ENCODE measurements at places on chromosomes 16 and 17.

- no peak for DNase-seq
Observed at GRCh38 chr17:60510031-60510430, 16.0 kb downstream of the APPBP2 start.

- DNase-seq, result no peak
Observed at GRCh38 chr17:45394913-45395568, 37.6 kb downstream of the ARHGAP27 start.

DNA sequence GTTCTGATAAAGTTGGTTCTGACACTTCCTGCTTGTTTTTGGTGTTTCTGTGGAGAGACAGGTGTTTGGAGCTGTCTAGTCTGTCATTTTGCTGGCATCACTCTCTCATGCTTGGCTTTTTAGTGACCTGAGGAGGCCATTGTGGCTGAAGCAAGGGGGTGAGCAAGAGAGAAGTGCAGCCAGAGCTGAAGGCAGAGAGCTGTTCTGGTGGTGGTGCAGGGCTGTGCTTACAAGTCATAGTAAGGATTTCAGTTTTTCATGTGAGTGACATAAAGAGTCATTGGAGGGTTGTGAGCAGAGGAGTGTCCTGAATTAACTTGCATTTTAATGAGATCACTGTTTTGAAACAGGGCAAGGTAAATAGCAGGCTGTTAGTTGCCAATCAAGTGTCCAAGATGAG lies 97.5 kb downstream of the CHD9 start:
- no peak for DNase-seq

- no peak for DNase-seq
Observed at GRCh38 chr17:41420134-41420533, 4.3 kb downstream of the KRT37 start.

DNA sequence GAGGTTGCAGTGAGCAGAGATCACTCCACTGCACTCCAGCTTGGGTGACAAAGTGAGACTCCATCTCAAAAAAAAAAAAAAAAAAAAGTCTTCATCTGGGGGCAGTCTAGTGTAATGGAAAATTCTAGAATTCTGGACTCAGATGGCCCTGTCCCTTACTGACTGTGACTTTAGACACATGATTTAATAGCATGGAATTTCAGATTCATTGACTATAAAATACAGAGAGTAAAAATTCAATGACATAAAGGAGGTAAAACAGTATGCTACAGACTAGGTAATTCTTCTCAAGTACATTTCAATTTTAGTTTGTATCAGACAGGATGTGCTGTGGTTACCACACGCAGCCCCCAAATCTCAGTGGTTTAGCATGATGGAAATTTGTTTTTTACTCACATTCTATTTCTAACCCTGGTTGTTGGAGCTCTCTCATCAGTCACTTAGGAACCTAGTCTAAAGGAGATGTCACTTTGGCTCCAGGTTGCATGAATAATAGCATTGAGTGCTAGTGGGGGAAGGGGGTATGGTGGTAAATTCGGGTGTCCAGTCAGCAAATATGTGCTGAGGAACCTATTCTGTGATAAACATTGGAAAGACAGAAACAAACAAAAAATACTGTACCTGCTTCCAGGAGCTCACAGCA lies 444.0 kb downstream of the XYLT1 start:
- DNase-seq, result no peak

DNA sequence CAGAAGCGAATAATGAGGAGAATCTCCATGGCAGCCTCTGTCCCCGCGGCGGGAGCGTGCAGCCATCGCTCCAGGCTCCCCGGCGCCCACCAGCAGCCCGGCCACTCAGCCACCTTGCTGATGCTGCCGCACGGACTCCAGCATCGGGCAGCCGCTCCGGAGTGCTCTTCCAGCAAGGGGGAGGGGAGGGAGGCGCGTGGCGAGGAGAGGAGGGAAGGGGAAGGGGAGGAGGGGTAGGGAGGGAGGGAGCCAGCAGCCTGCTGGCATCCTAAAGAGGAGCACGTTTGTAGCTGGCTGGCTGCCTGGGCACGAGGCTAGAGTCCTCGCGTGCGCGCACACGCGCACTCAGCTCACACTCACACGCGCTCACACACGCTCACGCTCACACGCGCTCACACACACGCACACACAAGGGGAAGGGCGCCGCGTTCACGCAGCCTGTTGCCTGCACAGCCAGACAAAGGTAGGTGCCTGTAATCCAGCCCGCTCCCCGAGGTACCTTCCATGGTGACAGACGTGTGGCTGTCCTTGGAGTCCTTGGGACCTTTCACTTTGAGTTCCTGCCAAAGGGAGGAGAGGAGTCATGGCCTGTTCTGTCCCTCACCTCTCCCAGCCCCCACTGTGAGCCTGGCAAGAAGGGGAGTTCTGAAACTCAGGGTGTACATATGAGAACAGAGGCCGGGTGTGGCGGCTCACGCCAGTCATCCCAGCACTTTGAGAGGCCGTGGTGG lies 82.1 kb downstream of the TIMM22 start:
- DNase-seq, result no peak

- no peak for DNase-seq
Observed at GRCh38 chr17:29238133-29238850, 8.4 kb upstream of the CRYBA1 start.

- DNase-seq, result no peak
Observed at GRCh38 chr16:11058832-11059231, 114.5 kb downstream of the CLEC16A start.

- DNase-seq, result no peak
Observed at GRCh38 chr17:76538941-76539570, 788 bp upstream of the PRCD start.

DNA sequence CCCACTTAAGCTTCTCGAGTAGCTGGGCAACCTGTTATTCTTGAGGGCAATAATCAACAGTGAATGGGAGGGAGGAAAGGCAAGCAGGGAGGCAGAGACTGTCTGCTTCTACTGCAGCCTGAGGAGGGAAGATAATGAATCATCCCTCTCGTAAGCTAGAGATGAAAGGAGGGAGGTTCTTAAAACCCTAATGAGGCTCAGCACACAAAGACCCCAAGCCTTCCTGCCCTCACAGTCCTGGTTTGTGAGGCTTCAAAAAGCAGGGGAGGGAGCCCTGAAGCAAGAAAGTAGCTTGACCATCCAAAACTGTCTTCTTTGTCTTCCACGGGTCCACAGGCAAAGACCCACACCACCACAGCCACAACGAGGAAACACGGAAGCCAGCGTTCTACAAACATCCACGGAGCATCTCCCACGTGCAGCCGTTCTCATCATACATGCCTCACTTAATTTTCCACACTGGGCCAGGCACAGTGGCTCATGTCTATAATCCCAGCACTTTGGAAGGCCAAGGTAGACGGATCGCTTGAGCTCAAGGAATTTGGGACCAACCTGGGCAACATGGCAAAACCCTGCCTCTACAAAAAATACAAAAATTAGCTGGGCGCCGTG lies 1.8 kb downstream of the PIK3R5 start:
- no peak for DNase-seq

GRCh38 chr17:46152423-46152822 lies 40.8 kb downstream of the KANSL1 start:
- no peak for DNase-seq

DNA sequence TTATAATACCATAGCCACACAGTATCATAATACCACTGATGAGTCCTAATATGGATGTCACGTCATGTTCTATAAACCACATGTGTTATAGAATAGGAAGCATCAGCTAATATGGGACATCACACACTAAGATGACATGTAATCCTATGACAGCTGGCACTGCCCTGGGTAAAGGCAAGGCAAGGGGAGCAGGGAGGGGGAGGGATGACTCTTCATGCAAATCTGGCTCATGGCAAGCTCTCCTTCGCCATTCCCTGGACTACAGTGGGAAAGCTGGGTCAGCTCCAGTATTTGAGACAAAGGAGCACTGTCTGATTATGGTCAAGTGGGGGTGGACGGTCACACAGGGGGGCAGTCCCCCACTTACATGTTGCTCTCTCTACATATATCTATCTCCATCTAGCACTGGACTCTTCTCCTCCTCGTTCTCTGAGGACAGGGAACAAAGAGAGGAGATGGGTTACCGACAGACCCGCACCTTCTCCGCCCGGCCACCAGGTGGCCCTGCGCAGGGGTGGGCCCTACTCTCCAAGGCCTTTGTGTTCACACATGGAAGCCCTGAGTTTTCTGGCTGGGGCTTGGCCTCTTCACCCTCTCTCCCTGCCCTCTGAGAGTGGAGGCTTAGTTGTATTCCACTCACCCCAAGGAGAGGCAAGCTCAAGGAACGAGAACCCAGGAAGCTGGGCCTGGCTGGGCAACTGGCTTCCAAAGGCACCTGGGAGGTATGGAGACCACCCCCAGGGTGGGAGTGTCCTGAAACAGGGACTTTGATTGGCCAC lies 23.4 kb upstream of the MPO start:
- DNase-seq, result peak; percentile 46

GRCh38 chr17:82217120-82217529 lies 4.5 kb upstream of the CCDC57 start:
- DNase-seq, result no peak

GRCh38 chr16:77822661-77823060 lies 34.3 kb downstream of the VAT1L start:
- no peak for DNase-seq

DNA sequence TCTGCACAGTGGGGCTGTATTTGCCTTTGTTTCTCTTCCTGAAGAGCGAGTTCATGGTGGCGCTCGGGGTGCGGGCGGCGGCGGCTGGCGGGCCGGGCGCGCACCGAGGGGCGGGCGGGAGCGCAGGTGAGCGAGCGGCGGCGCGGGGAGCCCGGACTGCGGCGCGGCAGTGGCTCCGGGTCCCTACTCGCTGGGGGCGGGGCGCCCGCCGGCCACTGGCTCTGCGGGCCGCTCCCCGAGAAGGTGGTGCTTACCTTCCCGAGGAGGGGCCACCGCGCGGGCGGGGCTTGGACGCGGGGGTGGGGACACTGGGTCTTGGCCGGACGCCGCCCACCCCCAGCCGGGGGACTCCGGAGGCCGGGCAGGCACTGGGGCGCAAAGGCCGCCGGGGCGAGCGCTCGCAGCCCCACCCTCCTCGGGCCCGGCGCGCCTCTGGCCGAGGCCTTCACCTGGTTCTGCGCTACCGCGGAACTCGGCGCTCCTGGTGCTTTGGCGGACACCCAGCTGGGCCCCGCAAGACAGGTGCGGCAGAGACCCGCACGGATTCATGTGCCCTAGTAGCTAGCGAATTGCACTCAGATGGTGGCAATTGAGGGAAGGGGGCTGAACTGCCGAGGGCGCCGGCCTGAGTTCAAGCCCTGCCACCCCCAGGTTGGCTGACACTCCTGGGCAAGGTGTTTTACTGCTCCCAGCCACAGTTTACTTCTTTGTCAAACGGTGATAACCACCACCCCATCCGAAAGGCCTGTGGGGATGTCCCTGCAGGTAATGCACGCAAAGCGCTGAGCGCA lies at the start of gene PPL:
TSS of gene PPL (minus strand) at position 158 of the 791 bp plus-strand sequence. CDS start at position 55, 103 bp downstream.
- no peak for DNase-seq

- no peak for DNase-seq
Observed at GRCh38 chr17:80774643-80775281, 216.9 kb upstream of the CHMP6 start.

DNA sequence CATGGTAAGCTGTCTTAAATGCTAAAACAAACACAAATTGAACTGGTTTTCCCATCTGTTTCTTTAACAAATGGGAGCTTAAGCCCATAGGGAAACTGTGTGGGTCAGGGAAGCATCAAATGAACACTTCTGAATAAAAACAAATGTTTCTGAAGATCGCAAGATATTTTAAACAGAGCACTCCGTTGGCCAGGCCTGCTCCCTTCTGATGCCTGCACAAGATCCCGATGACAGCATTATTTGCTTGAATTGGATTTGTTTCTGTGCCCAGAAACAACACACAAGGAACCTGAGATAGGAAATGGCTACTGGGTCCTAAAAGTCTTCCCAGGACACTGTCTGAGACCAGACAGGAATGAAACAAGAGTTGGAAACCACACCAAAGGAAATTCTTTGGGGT lies 425.8 kb upstream of the ZFHX3 start:
- DNase-seq, result no peak

DNA sequence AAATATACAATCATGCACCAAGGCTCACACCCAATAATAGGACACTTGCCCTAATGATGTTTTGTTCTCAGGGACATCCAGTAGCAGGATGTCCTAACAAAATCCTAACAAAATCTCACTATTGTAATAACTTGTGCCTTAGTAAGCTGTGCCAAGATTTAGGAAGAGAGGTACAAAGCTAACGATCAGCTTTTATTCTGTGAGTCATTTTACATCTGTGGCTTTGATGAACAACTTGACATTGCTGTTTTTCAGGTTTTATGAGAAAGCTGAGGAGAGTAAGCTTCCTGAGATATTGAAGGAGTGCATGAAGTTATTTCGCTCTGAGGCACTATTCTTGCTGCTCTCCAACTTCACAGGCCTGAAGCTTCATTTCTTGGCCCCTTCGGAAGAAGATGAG lies 18.9 kb downstream of the OGFOD1 start:
- no peak for DNase-seq

DNA sequence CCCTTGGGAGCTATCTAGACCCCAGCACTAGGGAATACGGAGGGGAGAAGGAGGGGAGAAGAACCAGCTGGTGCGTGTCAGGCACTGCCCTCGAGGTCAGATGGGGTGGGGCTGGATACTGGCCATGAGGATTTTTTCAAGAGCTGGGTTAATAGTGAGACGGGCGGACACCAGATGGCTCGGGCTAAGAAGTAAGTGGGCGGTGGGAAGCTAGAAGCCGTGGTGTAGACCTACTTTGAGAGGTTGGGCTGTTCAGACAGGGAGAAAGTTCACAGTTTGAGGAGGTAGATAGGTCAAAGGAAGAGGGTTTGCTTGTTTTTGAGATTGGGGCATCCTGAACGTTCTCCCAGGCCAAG lies 303.8 kb downstream of the SEC14L1 start:
- no peak for DNase-seq

GRCh38 chr17:74566132-74566753 lies 1.1 kb downstream of the CD300H start:
- no peak for DNase-seq

DNA sequence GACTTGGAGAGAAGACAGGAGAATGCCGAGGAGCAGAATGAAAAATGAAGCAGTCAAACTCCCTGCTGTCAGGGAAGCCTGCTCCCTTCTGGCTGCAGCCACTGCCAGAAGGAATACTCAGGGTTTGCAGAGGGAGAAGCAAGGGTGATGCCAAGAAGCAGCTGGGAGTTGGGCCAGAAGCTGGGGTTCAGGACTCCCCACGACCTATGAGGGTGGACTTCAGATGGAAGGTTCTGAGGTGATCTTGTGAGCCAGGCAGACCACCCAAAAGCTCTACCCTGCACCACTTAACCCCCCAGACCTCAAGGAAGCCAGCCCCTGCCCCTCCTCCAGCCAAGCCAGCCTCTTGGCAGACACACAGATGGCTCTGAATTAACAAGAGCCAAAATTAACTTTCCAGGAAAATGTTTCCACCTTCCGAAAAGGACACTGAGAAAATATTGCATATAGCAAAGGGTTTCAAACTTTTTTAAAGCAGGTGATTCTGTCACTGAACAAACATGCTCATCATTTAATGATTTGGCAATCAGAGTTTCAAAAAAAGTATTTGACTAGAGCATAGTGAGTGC lies 126.0 kb upstream of the ERCC4 start:
- no peak for DNase-seq

- DNase-seq, result no peak
Observed at GRCh38 chr17:50316016-50316587, 29.8 kb upstream of the XYLT2 start.

- DNase-seq, result peak; percentile 32
Observed at GRCh38 chr17:68431661-68432071, 25.6 kb downstream of the WIPI1 start.

GRCh38 chr16:1876468-1876867 lies 4.5 kb upstream of the MEIOB start:
- no peak for DNase-seq

- DNase-seq, result peak; percentile 73
Observed at GRCh38 chr16:84970447-84971127, 40.7 kb downstream of the ZDHHC7 start.
